NCI-H1417 (cell line): ENCODE measurements at places on chromosomes 12 and 14.

DNA sequence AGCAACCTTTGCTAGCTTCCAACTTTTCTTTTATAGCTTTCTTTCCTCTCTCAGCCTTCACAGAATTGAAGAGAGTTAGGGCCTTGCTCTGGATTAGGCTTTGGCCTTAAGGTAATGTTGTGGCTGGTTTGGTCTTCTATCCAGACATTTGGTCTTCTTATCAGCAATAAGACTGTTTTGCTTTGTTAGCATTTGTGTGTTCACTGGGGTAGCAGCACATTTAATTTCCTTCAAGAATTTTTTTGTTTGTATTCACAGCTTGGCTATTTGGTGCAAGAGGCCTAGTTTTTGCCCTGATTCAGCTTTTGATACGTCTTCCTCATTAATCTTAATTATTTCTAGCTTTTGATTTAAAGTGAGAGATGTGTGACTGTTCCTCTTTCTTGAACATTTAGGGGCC, 130.8 kb downstream of the RAD51B start:
- DNase-seq: no peak

- no peak for DNase-seq
Observed at GRCh38 chr12:96810477-96810876, 96.6 kb upstream of the NEDD1 start.

DNA sequence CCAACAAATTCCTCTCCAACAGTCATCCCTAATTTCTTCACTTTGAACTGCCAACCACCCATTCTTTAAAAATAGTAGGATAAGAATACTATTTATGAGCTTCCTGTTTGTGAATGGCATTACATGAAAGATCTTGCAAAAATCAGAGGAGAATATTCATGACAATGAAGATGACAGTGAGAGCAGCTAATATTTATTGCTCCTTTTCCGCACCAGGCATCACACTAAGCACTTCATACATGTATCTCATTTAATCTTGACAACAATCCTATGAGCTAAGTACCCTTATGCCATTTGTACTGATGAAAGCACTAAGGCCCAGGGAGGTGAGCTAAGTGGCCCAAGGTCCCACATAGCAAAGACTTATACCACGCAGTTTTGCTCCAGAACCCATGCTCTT, 37.3 kb upstream of the CAPRIN2 start:
- DNase-seq: no peak

GRCh38 chr12:107493666-107494065, 191.9 kb upstream of the PWP1 start:
- no peak for DNase-seq

DNA sequence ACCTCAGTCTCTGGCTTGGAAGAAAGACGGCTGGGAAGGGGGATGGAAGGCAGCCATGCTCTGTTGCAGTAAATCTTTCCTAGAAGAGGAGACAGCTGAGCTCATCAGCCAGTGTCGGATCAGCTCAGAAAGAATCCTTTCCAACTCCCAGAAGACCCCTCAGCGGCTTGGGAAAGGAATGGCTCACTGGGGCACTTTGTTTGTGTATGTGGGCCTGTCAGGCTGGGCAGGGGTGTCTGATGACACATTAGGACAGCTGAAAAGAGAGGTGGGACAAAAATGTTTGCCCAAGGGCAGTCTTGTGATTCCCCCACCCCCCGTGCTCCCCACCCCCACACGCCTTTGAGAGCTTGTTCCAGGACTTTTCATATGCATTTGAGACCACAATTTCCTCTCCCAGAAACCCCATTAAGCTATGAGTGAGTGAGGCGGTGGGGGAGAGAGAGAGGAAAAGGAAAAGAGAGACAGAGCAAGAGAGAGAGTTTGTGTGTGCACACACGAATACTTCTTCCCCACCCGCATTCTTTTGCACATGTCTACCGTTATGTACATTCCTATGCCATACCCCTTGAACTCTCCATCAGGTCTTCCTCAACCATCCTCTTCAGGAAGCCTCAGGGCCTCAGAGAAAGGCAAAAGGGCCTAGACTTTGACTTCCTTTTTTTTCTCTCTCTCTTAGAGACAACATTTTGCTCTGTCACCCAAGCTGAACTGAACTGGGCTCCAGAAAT, 198.9 kb downstream of the ZFP36L1 start:
- no peak for DNase-seq

GRCh38 chr12:95212586-95212985, 4.7 kb downstream of the FGD6 start:
- DNase-seq: no peak

- DNase-seq: no peak
Observed at GRCh38 chr14:38004610-38004879, 203.2 kb upstream of the SSTR1 start.

DNA sequence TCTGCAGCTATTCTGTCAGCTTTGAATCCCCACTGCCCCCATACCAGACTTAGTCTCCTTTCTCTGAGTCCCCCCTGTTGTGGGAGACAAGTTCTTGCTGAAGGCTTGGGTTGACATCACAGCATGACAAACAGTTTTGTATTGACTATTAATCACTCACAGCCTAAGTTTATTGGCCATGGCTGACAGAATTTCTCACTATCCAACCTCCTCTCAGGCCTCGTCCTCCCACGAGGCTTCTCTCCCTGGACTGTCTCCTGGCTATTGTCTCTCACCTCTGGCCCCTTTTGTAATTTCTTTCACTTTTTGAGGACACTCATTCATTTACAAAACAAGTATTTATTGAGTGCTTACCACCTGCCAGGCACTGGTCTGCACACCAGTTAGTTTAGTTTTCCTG, 35.2 kb upstream of the DCD start:
- peak; percentile 81 for DNase-seq

GRCh38 chr12:32070370-32070769, 36.3 kb upstream of the BICD1 start:
- no peak for DNase-seq

- DNase-seq: no peak
Observed at GRCh38 chr12:62332598-62332997, 72.4 kb downstream of the USP15 start.

- no peak for DNase-seq
Observed at GRCh38 chr12:128170181-128170580, 96.8 kb upstream of the TMEM132C start.

- no peak for DNase-seq
Observed at GRCh38 chr12:24705216-24705615, 243.7 kb downstream of the BCAT1 start.

GRCh38 chr12:1391722-1392121, 202.7 kb downstream of the FBXL14 start:
- DNase-seq: peak; percentile 42

- no peak for DNase-seq
Observed at GRCh38 chr14:96088911-96089310, 49.7 kb downstream of the C14orf132 start.

GRCh38 chr14:76761960-76762410, 717 bp downstream of the VASH1 start:
- no peak for DNase-seq

- no peak for DNase-seq
Observed at GRCh38 chr14:48710133-48710532, 876.0 kb downstream of the RPS29 start.

DNA sequence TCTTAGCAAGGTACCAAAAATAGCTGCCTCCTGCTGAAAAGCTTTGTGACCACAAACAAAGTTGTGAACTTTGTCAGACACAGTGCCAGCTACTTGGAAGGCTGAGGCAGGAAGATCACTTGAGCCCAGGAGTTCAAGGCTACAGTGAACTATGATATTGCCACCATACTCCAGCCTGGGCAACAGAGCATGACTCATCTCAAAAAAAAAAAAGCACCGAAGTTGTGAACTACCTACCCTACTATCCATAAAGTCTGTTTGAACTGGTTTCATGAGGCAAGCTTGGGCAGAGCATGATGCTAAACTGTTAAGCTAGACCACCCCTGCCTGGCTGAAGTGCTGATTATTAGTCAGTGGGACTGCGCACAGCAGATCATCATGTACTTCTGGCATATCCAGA, 75.5 kb downstream of the RAD52 start:
- no peak for DNase-seq

DNA sequence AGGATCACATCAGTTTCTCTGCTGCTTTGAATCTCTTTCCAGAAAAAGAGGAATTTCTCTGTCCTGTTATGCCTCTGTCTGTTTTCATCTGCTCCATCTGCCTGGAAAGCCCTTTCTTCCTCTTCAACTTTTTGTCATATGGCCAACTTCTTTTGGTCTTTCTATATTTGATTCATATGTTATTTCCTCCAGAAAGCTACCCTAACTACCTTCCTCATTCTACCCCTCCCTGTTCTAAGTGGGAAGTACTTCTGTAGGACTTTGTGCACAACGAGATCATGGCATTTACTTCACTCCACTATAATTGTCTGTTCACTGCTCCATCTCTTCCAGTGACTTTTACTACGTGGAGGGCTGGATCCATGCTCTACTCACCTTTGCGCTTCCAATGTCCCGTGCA, 5.9 kb downstream of the CLEC4D start:
- no peak for DNase-seq

GRCh38 chr14:86193756-86194155, 663.8 kb downstream of the FLRT2 start:
- DNase-seq: no peak

DNA sequence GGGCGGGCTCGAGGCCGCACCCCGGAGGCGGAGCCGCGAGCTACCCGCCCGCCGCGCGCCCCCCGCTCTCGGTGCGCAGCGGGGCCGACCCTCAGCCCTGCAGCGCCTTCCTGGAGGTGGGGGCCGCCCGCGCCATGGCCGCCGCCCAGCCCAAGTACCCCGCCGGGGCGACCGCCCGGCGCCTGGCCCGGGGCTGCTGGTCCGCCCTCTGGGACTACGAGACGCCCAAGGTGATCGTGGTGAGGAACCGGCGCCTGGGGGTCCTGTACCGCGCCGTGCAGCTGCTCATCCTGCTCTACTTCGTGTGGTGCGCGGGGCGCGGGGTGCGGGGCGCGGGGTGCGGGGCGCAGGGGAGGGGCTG, at the start of gene P2RX2:
Gene P2RX2, plus strand, starts transcription at position 94 of the 361 bp plus-strand sequence. Its CDS starts 41 bp downstream, at position 135.
- peak; percentile 30 for DNase-seq

DNA sequence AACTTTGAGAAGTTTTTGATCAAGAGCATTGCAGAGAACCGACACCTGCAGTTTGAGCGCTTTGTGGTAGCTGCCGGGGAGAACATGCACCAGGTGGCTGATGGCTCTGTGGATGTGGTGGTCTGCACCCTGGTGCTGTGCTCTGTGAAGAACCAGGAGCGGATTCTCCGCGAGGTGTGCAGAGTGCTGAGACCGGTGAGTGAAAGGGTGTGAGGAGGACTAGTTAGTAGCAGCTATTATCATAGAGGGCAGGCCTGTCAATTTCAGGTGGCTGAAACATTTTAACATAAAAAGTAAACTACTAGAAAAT, 27.0 kb upstream of the HIGD1C start:
- DNase-seq: no peak

DNA sequence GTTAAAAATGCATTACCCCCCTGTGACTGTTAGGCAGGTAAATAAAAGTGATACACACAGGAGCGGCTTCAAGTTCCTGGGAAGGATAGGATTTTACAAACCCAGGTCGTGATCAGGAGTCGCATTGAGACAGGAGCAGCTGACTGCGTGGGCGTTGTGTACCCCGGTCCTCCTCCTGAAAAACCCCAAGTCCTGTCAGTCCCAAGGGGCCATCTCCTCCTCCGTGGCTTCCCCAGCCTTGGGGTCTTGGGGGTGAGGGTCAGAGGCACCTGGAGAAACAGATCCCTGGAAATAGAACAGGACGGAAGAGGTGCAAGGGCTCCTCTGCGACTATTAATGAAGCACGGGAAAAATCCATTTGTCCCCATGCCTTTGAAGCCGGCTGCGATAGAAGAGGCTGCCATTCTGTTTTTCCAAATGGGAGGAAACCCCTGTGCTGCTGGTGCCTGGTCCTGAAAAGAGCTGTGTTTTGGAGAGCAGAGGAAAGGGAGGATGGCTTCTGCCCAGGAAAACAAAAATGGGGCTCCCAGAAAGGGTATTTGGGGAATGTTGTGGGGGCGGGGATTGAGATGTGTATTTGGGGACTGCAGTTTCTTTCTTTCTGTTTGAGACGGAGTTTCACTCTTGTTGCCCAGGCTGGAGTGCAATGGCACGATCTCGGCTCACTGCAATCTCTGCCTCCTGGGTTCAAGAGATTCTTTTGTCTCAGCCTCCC, 143.1 kb downstream of the ZNF664 start:
- DNase-seq: no peak

DNA sequence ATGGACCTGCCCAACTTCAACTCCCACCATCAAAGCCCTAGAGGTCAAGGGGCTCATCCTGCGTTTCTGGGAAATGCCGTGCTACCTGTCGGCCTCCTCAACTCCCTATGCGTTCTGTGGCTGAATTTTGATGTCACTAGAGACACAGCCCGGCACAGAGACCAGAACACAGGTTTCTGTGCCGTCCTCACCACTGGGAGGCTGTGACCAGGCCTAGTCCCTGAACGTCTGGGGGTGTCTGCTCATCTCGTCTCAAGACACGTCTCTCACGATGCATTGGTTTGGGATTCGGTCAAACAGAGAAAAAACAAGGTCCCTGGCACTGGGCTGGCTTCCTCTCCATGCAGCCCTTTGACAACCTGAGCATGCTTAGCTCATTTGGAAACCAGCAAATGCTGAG, 33.5 kb downstream of the SLC15A4 start:
- no peak for DNase-seq

DNA sequence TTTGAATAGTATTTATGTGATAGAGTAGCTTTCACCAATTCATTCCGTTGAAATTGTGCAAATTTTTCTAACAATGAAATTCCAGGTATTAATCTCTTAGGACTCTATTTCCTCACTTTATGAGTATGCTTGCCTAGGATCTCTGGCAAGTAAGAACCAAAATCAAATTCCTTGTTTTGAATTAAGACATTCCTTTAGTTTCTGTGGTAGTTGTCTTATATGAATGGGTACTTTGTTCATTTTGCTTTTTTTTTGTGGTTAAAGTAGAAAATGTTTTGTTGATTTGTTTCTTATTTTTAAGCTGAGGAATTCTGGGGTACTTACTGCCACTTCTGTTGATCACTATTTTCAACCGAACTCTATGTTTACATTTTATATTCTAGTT, 59.8 kb downstream of the KITLG start:
- no peak for DNase-seq

DNA sequence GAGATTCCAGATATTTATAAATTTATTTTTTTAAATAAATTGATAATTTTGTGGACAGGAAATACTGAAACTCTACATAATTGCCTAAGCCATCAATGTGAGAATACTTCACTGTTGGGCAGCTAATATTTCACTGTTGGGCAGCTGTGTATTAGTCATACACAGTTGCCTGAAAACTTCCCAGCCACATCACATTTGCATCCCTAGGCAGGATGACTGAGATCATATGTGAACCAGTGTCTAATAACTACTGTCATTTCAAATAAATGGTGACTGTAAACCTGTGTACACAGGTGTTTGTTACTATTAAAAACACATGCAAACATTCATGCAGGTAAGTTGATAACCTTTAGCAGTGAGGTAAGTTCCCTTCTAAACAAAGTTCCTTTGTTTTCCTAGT, 43.9 kb downstream of the TMTC3 start:
- DNase-seq: no peak

- no peak for DNase-seq
Observed at GRCh38 chr12:53051881-53052412, 2.1 kb downstream of the TNS2 start.
